Astrocyte (in vitro differentiated cells and primary cell): ENCODE measurements at places on chromosomes 5 and 9.

- H3K27ac ChIP-seq: no peak overlapping the region
- no peak for DNase-seq
- no peaks in the 10 kb centered on the region for H3K36me3 ChIP-seq
- H3K4me1 ChIP-seq: no peaks in the 10 kb centered on the region
Observed at GRCh38 chr9:134959971-134960310, 42.2 kb upstream of the FCN1 start.

- no peaks in the 10 kb centered on the region for H3K27me3 ChIP-seq
- no peak overlapping the region for H3K27ac ChIP-seq
- no peaks in the 10 kb centered on the region for H3K4me1 ChIP-seq
- DNase-seq: peak; percentile 47
- no peak overlapping the region for H3K4me3 ChIP-seq
- H3K36me3 ChIP-seq: no peaks in the 10 kb centered on the region
Observed at GRCh38 chr9:17315341-17315740, 180.5 kb downstream of the CNTLN start.

DNA sequence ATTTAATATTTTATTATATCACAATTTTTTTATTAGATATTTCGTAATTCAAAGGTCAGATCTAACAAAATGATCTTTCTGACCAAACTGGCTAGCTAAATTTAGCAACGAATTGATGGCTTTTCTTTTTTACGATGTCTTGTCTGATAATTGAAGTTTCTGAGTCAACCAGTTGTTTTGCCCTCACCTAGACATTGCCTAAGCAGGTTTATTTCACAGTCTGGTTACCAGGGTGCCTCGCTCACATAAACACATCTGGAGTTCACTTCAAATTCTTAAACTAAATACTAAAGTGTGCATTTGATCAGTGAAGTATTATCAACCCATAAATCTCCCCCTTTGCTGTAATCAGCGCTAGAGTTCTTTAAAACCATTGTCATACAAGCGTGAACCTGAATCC lies 448.3 kb downstream of the TLE4 start:
- no peak overlapping the region for H3K27ac ChIP-seq
- H3K36me3 ChIP-seq: no peaks in the 10 kb centered on the region
- H3K4me3 ChIP-seq: no peak overlapping the region

DNA sequence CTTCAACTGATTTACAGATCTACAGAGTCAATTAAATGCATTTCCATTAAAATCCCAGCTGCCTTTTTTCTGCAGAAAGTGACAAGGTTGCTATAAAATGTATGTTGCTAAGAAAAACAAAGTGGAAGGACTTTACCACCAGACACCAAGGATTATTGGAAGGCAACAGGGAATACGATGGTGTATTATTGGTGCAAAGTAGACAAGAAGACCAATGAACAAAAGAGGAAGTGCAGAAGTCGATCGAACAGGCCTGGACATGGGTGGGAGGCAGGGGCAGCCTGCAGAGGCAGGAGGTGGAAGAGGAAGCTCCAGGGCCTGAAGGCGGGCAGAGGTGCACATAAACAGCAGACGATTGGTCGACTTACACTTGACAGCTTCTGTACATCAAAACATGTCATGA lies 10.6 kb upstream of the SLC6A19 start:
- no peaks in the 10 kb centered on the region for H3K4me1 ChIP-seq
- no peaks in the 10 kb centered on the region for H3K36me3 ChIP-seq
- no peak overlapping the region for H3K27ac ChIP-seq
- peaks cover 5% of the 10 kb centered on the region for H3K27me3 ChIP-seq

GRCh38 chr9:74122661-74123060 lies 374.5 kb upstream of the RORB start:
- DNase-seq: no peak
- no peaks in the 10 kb centered on the region for H3K27me3 ChIP-seq
- H3K4me1 ChIP-seq: no peaks in the 10 kb centered on the region
- H3K4me3 ChIP-seq: no peak overlapping the region

DNA sequence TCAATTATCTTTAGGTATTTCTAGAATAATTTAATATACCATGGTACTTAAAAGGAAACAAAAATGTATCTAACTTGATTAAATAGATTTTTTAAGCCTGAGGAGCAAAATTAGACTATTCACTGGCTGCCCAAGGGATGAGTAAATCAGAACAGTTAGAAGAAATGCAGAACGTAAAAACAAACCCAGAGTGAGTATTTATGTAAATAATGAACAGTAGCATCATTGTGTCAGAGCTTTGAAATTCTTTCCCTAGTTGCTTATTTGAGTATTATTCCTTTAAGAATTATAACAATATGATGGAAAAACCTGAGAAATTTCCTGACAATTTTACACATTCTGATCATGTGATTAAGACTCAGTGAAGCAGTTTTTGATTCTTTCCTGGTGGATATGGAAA lies 200.9 kb downstream of the GDNF start:
- no peaks in the 10 kb centered on the region for H3K27me3 ChIP-seq
- no peak overlapping the region for H3K4me3 ChIP-seq
- peak; percentile 35 for DNase-seq
- peak overlapping the region; percentile 45 for H3K27ac ChIP-seq
- no peaks in the 10 kb centered on the region for H3K36me3 ChIP-seq

- H3K4me1 ChIP-seq: peaks cover 11% of the 10 kb centered on the region
- peaks cover 4% of the 10 kb centered on the region for H3K36me3 ChIP-seq
- no peaks in the 10 kb centered on the region for H3K27me3 ChIP-seq
- DNase-seq: peak; percentile 74
- no peak overlapping the region for H3K27ac ChIP-seq
Observed at GRCh38 chr9:113154471-113154870, 3.7 kb downstream of the SLC31A2 start.

DNA sequence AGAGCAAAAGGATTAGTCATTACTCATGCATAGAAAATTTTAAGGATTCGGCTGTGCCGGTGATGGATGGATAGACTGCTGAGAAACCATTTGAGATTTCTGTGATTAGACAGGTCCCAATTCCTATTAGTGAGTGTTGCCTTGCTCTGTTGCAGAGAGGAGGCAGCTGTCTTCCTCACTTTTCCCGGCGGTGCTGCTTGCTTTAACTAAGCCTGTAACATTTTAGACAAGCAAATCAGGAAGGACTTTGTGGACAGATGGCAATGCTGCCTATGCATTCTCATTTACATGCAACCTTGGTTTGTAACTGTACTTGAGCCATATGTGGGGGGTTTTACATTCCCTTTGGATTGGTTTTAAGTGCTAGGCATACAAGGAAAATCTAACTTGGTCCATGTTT lies 1176.3 kb downstream of the CDH18 start:
- no peaks in the 10 kb centered on the region for H3K4me1 ChIP-seq
- H3K27me3 ChIP-seq: no peaks in the 10 kb centered on the region

GRCh38 chr9:103410059-103410458 lies 414.9 kb downstream of the CYLC2 start:
- no peak overlapping the region for H3K27ac ChIP-seq
- H3K4me1 ChIP-seq: no peaks in the 10 kb centered on the region
- no peak overlapping the region for H3K4me3 ChIP-seq
- H3K27me3 ChIP-seq: no peaks in the 10 kb centered on the region

- no peaks in the 10 kb centered on the region for H3K36me3 ChIP-seq
- no peak overlapping the region for H3K4me3 ChIP-seq
- no peaks in the 10 kb centered on the region for H3K27me3 ChIP-seq
- DNase-seq: no peak
Observed at GRCh38 chr9:1100945-1101344, 50.8 kb downstream of the DMRT2 start.

DNA sequence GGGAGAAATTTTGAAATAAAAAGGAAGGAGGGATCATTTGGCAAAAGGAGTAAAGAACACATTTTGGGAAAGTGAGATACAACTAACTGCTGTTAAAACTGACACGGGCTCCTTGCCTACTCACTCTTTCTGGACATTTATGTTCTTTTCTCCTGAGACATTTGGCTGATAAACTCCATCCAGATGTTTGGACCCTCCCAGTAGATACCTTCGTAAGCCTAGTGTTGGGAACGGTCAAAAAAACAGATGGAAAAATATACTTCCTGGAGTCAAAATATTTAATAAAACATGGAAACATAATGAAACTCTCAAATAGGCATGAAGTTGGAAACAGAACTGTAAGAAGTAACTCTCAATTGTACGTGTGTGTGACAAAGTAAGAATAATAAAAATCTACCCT lies 360.1 kb upstream of the RIOK2 start:
- H3K4me3 ChIP-seq: no peak overlapping the region
- no peak for DNase-seq
- no peaks in the 10 kb centered on the region for H3K27me3 ChIP-seq
- H3K36me3 ChIP-seq: no peaks in the 10 kb centered on the region
- H3K27ac ChIP-seq: no peak overlapping the region

DNA sequence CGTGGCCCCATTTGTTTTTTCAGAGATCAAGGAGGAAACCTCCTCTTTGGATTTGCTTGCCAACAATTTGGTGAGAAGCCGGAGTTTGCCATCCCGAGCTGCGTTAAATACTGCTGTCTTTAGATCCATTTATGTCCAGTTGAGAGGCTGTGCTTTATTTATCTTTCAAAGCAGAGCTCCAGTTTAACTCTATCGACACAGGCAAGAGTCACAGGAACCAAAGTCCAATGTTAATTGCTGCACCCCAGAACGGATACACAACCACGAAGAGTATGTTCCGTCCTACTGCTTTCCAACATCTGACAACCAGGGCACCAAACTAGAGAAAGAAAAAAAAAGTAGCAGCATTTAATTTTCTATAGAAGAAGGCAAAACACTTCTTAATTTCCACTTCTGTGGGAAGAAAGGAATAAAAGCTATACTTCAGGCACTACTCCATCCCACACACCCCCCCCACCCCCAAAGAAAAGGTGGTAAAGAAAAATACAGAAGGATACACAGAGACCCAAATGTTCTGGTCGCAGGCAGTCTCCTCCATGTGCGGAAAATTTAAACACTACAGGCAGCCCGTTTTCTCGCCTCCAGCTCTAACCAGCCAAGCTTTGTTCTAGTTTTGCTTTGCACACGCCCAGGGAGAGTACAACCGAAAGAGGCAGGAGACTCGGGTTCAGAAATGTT lies 1.1 kb downstream of the FEM1C start:
- peak overlapping the region; percentile 89 for H3K4me3 ChIP-seq
- H3K4me1 ChIP-seq: peaks cover 11% of the 10 kb centered on the region
- DNase-seq: no peak
- H3K27me3 ChIP-seq: no peaks in the 10 kb centered on the region

DNA sequence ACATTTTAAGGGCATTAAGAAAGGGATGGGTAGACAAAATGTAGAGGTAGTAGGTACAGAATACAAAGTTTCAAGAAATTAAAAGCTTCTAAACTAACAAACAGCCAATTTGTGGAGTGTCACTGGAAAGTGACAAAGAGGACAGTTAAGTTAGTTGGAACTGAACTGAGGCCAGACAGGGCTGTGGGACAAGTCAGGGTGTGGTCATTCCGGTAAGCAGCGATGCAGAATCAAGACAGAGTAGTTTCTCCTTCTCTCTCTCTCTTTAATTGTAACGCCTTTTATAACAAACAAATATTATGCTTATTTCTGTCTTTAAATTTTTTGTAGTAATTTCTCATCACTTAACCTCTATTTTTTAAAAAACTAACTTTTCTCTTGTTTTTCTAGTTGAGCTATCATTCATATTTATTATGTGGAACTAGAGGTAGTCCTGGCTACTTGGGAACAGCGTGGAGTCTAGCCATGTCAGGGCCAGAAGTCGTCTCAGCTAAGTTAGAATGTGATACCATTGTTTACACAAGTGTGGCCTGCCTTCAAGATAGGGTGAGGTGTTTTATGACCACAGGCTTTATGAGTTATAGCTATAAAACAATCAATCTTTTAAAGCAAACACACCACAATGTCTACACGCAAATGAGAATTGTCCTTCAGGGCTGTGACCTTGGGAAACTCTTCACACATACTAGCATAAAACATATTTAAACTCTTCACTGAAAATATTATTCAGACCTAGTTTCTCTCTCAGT lies 115.3 kb upstream of the CDKN2B start:
- DNase-seq: peak; percentile 93
- no peaks in the 10 kb centered on the region for H3K27me3 ChIP-seq
- H3K4me1 ChIP-seq: peaks cover 9% of the 10 kb centered on the region

GRCh38 chr9:110241858-110242321 lies 14.4 kb downstream of the TXN start:
- H3K4me3 ChIP-seq: no peak overlapping the region
- H3K27me3 ChIP-seq: no peaks in the 10 kb centered on the region
- H3K27ac ChIP-seq: no peak overlapping the region
- H3K36me3 ChIP-seq: peaks cover 26% of the 10 kb centered on the region

GRCh38 chr9:109715344-109715743 lies 64.7 kb upstream of the PALM2AKAP2 start:
- no peak overlapping the region for H3K4me3 ChIP-seq
- no peaks in the 10 kb centered on the region for H3K4me1 ChIP-seq
- H3K27me3 ChIP-seq: peaks cover 2% of the 10 kb centered on the region
- no peak for DNase-seq

DNA sequence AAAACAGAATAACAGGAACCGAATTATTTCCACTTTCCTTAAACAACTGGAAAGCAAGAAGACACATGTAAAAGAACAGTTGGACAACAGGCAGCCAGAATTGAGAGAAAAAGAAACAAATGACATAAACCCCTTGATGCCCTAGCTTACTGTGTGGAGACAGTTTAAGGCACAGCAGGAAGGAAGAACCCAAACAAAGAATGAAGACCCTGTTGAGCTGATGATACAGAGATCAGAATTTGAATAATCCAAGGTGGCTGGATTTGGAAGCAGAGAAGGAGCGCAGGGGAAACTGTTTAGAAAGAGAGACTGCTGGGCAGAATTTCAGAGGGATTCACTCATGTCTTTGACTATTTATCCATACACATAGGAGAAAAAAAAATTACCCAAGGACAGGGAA lies 316.3 kb upstream of the POU5F2 start:
- H3K27ac ChIP-seq: no peak overlapping the region
- no peak for DNase-seq
- no peaks in the 10 kb centered on the region for H3K4me1 ChIP-seq
- no peaks in the 10 kb centered on the region for H3K36me3 ChIP-seq
- no peaks in the 10 kb centered on the region for H3K27me3 ChIP-seq

DNA sequence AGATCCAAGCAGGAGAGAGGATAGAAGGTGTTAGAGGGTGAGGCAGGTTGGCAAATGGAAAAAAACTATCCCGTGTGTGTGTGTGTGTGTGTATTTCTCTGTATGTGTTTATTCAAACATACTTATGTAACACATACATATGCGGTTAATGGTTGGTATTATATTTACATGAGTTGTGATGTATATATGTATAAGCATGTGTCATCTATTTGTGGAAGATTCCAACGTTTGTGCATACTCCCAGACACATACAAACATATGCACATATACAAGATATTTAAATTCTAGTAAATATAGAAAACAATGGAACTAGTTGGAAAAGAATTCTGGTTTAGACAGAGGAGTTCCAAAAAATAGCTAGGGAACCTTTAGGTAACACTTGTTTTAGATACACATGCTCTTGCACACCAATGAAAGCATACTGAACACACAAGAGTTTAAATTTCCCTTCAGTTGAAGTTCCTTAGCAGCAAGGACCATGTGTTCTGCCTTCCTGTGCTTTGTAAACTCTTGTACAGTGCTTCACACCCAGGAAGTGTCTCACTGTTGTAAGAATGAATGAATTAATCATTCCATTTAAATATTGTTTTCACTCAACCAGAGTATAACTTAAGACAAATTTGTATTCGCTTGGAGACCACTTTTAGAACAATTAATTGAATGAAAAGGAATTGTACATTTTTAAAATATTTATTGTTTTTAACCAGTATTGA lies 257.8 kb downstream of the FER start:
- no peaks in the 10 kb centered on the region for H3K36me3 ChIP-seq
- DNase-seq: no peak
- H3K27me3 ChIP-seq: no peaks in the 10 kb centered on the region
- no peak overlapping the region for H3K4me3 ChIP-seq
- H3K4me1 ChIP-seq: no peaks in the 10 kb centered on the region

GRCh38 chr5:82169892-82170291 lies 108.3 kb downstream of the RPS23 start:
- peaks cover 12% of the 10 kb centered on the region for H3K4me1 ChIP-seq
- H3K4me3 ChIP-seq: no peak overlapping the region
- no peak overlapping the region for H3K27ac ChIP-seq
- no peak for DNase-seq
